ENCODE measurements at places on chromosomes 12 and 14.

- DNase-seq: no peak
These were observed 181.8 kb upstream of the MYL2 start for GRCh38 chr12:111102102-111102739.

- DNase-seq: no peak
These were observed 1.2 kb upstream of the KCNMB4 start for GRCh38 chr12:70364695-70365397.

- no peak for DNase-seq
These were observed 21.7 kb upstream of the TEAD4 start for GRCh38 chr12:2937500-2937899.

DNA sequence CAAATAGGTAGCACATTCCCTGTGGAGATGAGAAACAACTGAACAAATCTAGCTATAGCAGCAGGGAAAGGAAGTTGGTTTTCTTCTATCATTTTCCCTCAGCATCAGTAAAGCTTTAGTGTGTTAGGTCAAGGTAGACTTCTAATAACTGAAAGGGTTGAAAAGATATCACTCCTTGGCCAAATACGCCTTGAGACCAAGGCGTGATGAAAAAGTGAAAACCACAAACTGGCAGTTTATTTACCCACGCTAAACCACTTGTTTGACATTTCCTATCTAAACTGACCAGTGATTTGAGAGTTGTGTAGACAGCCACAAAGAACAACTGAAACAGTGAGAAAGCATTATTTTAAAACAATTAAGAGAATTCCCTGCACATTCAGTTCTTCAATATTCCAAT, 99.6 kb upstream of the SOX5 start:
- DNase-seq: no peak

DNA sequence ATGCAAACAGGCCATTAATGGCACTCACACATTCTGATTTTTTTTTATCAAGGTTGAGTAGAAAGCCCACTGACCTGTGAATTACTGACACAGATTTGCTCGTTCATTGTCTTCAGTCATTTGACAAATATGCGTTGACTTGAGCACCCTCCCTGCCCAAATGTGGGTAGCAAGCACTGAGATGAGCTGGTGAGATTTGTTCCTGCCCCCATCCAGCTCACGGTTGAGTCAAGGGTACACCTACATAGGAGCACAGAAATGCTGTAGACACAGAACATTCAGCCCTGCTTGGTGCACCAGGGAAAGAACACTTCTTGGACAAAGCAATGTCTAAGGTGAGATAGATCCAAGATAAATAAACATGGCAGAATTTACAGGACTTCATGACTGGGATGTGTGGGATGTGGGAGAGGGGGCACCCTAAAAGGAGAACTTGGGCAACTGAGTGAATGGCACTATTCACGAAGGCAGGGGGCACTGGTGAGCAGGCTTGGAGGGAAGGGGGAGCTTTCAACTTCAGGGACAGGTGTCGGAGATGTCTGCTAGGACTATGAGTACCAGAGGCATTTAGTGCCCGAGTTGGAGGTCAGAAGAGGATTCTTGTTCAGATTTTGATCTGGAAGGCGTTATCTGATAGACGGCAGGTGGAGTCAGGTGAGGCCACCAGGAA, 213.4 kb downstream of the VRK1 start:
- no peak for DNase-seq

GRCh38 chr14:70886421-70887206, 20.6 kb upstream of the PCNX1 start:
- DNase-seq: peak; percentile 31

- no peak for DNase-seq
These were observed 316.3 kb downstream of the NUAK1 start for GRCh38 chr12:105822131-105823105.

- DNase-seq: no peak
These were observed 6.0 kb upstream of the MANSC4 start for GRCh38 chr12:27785882-27786570.

DNA sequence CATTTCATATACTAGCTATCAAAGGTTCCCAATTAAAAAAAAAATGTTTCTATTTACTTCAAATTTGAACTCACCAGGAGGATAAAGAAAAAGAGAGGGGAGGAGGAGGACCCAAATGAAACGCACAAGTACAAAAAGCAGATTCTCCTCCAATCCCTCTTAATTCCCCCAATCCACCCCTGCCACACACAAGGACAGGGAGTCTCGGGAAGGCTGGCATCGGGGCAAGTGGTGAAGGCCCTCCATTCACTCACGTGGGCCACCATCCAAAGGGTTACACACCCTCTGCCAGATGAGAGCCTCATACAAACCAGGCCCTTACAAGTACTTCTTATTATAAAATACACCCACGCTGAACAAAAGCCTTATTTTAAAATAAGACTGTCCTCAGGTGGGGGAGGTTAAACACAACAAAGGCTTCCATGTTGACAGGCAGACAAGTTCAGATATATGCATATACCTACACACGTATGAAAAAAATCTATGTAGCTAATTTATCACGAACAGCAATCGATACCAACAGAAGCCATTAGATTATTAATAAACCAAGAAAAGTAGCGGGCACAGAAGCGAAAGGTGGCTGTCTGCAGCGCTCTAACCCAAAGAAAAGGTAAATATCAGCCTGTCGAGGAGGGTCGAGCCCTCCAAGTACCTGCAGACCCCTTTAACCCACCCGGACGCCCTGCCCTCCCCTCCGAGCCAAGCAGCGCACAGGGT, 1.5 kb downstream of the ATP2B1 start:
- DNase-seq: no peak

GRCh38 chr14:78154827-78155226, 15.3 kb upstream of the NRXN3 start:
- DNase-seq: no peak

- DNase-seq: no peak
These were observed 68.9 kb downstream of the SPPL3 start for GRCh38 chr12:120835304-120835612.

DNA sequence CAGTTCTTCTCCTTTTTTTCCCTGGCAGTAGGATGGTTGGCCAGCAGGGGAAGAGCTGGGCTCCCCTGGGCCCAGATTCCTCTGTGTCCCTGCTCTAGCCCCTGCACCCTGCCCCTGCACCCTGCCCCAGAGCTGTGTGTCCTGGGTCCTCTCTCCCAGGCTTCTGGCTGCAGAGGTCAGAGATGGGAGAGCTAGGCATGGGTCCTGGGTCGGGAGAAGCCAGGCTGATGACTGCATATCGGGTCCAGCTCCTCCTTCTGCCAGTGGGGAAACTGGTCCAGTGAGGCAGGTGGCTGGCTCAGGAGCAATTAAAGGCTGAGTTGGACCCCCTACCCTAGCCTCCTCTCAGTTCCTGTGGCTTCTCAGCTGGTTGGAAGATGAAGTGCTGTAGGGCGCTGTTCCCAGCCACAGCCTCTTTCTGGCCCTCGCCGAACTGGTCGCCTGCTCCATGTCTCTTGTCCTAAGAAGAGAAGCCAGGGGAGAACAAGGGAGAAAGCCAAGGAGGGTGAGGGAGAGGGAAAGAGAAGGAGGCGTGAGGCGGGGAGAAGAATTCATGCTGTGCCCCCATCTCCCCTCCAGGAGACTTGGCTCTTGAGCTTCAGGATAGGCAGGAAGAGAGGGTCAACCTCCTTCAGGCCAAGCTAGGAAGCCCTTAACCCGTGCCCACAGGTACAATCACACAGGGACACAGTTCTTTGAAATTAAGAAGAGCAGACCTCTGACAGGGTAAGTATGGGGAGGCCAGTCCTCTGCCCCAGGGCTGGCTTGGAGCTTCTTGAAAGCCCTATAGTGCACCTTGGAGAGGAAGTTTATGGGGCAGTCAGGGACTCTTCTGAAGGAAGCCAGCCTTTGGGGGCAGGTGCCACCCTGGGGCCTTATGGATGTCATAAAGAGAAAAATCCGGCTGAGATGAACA, 9.5 kb downstream of the VASH1 start:
- no peak for DNase-seq

DNA sequence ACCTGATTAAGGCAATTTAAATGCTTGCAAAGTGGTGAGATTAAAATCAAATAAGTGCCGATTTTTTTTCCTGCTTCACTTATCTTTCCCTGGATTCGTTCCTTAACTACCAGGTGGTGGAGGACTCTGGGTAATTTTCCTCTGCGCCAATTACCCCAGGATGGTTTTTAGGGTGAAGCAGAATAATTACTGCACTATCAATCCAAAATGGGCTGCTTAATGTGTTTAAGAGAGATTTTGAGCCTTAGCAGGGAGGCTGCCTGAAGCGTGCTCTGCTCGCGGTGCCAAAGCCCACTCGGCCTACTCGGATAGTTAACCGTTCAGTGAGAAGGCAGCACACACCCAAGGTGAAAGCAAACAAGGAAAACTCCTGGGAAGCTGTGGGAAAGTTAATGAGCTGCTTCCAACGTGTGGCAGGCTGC, 274.9 kb upstream of the LMO3 start:
- no peak for DNase-seq

GRCh38 chr12:58346032-58346632, 404.8 kb downstream of the ATP23 start:
- DNase-seq: no peak

DNA sequence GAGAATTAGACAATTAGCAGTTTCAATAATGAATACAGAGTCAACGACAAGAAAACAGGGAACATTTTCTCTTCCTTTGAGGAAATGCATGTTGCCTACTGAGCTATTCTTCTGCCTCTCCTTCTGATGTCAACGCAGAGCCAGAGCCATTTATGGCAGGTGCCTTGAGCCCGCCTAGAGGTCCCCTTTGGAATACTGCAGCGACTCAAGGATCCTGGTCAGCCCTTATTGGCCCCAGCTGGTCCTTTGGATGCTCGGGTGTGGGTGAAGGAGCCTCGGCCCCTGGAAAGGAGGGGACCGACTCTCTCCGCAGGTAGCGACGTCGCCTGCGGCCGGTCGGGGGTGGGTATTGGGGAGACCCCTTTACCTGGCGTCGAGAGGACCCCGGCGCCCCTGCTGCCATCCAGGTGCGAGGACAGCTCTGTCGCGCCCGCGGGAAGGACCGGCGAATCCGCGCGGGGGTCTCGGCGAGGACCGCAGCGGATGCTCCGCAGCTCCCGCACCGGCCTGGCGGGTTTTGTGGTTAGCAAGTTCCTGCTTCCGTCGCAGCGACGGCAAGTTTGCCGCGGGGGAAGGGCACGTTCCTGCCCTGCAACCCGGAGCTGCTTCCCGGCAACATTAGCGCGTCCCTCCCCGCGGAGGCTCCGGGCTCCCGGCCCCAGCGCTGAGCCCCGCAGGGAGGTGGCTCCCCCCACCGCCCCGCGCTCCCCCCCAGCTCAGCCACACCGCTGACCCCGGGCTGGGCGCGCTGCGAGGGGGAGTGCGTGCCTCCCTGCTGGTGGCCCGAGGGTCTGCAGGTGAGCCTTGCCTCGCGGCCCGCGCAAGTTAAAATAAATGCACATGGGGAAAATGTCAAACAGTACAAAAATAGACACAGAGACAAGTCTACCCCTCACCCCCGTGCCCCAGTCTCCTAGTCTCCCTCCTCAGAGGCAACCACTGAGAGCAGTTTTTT, at the start of gene MANSC1:
Gene MANSC1 (minus strand): TSS at position 532 of the 955 bp plus-strand sequence. CDS start 6,928 bp downstream, outside the sequence.
- peak; percentile 44 for DNase-seq

GRCh38 chr12:3456809-3457208, 34.2 kb upstream of the PRMT8 start:
- no peak for DNase-seq

GRCh38 chr14:77009014-77009413, 19.5 kb downstream of the IRF2BPL start:
- no peak for DNase-seq

DNA sequence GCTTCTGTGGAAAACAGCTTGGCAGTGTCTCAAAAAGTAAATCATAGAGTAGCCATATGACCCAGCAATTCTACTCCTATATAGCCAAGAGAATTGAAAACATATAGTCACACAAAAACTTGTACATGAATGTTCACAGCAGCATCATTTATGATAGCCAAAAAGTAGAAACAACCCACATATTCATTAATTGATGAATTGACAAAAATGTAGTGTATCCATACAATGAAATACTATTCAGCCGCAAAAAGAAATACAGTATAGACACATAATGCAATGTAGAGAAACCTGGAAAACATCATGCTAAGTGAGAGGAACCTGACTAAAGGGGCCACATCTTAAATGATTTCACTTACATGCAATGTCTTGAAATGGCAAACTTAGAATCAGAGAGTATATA, 326.6 kb downstream of the KCNH5 start:
- DNase-seq: no peak

DNA sequence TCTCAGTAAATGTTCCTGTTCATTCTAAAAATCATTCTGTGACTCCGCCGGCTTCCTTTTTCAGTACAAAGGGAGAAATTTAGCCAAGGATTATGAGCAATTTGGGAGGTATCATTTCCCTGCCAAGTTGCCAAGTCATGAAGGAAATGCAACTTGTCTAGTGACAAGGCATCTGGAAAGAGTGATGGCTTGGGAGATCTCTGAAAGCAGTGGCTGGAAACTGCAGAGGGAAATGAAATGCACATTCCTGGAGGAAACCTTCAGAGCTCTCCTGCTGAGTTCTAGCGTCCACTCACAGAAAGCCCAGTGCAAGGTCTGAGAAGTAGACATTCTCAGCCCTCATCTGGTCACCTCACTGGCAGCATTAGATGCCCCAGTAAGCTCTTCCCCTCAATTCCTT, 91.7 kb downstream of the GALC start:
- DNase-seq: no peak

- no peak for DNase-seq
These were observed 23.7 kb downstream of the LEMD3 start for GRCh38 chr12:65192963-65193516.

DNA sequence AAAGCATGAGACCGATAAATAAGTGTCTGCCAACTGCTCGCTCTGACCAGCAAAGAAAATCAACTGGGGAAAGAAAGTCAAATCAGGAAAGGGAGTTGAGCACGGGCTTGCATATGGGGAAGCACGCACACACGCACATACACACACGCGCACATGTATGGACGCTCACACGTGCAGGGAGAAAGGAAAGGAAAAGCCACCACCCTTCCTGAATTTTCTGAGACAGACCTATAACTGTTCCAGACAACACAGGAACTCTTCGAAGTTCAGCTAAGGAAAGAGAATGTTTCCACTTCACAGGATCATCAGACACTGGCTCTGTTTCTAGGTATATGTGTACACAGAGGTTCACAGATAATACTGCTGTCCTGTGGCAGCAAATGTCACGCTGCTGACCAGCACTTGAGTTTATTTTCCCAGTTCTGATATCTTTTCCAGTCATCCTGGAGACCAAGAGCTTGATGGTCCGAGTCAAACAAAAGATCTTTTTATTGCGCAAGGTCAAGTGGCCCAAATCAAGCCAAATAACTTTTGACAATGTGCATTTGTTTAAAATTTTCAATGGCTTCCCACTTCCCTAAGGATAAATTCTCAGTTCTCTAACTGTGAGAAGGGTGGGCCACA, 82.1 kb upstream of the TMCC3 start:
- no peak for DNase-seq

DNA sequence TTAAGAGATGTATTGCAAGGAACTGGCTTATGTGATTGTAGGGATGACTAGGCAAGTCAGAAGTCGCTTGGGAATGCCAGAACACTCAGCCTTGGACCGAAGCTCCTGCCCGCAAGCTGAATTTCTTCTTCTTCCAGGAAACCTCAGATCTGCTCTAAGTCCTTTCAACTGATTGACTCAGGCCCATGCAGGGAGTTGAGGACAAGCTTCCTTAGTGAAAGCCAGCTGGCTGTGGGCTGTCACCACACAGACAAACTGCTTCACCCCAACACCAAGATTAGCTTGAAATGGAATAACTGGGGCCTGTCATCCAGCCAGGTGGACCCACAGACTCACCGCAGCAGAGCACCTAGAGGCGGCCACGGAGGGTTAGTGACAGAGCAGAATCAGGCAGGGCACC, 24.7 kb downstream of the BDKRB2 start:
- no peak for DNase-seq

Measured in stimulated activated CD4-positive, alpha-beta T cell treated with anti-CD3 and anti-CD28 coated beads, Interleukin-2, amount 100 ng/mL, for 48 hours (primary cell).